NCI-H1694 treated with DMSO at 0.1 percent for 48 hours (cell line): ENCODE measurements at places on chromosomes 2 and 18.

- DNase-seq, result no peak
Measured at GRCh38 chr18:77017355-77017754, 115.2 kb downstream of the MBP start.

DNA sequence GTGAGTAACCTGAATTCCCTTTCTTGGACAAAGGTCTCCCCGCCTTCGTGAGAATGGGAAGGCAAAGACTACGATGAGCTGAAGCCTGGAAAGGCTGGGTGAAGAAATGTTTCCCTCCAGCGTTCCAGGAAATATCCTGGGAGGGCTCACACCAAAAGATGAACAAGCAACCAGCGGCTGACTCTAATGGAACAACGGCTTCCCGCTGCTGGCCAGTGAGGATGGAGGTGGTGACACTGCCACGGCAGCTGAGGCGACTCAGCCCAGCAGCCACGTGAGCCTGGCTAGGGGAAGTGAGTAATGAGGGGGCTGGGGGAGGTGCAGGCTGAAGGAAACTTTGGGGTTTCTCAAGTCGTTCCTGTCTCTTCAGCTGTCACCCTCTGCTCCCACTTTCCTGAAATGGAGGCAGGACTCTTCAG, 105.0 kb upstream of the SMAD7 start:
- no peak for DNase-seq

GRCh38 chr2:74602586-74603281, 45.4 kb downstream of the M1AP start:
- no peak for DNase-seq

- DNase-seq, result no peak
Measured at GRCh38 chr2:45856391-45857274, 205.2 kb downstream of the PRKCE start.

DNA sequence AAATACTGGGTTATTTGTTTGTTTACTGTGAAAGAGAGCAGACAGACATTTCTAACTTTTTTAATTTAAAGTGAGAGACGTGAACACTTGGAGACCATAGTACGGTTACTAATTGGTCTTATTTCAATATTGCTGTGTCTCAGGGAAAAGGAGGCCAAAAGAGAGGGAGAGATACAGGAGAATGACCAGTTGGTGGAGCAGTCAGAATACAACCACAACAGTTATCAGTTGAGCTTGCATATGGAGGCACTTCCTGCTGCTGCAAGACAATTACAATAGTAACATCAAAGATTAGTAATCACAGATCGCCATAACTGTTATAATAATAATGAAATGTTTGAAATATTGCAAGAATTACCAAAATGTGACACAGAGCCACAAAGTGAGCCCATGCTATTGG, 58.2 kb downstream of the TWSG1 start:
- no peak for DNase-seq

GRCh38 chr18:21315741-21316197, 73.7 kb downstream of the GREB1L start:
- DNase-seq, result no peak

DNA sequence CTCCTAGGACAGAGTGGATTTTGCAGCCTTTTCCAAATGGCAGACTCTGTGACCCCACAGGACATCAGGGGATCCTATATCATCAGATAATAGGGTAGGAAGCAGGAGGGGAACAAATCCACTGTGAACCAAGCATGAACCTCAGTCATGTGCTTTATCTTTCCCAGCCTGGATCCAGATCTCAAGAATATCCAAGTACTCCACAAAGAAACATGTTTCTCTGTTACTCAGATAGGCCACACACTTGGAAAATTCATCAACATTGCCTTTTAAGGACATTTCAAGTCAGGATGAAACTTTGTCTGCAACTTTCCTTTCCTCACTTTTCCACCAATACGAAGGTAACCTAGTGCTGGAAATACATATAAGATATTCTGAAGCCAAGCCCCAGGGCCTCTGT, 85.8 kb downstream of the RDH14 start:
- DNase-seq, result no peak

DNA sequence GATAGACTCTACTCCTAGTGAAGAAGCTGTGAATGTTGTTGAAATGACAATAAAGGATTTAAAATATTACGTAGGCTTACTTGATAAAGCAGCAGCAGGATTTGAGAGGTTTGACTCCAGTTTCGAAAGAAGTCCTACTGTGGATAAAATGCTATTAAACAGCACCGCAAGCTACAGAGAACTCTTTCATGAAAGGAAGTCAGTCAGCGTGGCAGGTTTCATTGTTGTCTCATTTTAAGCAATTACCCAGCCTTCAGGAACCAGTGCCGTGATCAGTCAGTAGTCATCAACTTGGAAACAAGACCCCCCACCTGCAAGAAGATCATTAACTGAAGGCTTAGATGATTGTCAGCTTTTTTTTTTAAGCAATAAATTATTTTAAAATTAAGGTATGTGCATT, 14.0 kb downstream of the USP14 start:
- no peak for DNase-seq

DNA sequence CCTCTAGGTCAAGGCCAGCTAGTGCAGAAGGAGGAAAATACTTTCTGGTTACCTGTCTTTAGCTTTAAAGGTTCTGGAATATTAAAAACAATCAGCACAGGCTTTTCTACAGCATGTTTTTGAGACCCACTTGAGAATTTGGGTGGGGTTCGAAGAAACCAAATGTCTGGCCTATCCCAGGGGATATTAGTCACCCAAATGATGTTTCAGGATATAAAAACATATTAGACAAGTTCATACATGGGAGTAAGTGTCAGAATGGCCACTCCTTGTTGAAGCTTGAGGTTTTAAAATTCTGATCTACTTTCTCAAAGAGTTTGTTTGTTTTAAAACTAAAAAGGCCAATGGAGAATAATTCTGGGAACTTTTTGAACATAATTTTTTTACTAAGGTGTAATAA, 158.6 kb upstream of the DLX2 start:
- DNase-seq, result no peak

GRCh38 chr18:51716277-51716676, 518.8 kb upstream of the MEX3C start:
- no peak for DNase-seq

DNA sequence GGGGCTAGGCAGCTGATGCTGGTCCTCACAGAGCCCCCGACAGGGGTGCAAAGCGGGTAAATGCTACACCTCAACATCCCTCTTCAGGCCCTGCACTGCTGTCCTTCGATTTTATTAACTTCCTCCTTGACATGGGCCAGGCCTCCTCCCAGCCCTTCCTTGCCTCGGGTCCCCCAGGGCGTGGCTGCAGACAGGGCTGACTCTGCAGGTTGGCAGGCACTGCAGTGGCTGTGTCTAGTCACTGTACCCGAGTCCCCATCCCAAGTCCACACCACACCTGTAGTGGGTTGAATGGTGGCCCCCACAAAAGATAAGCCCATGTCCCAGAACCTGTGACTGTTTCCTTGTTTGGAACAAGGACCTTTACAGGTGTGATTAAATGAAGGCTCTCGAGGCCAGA, 140.2 kb downstream of the TWIST2 start:
- DNase-seq, result no peak

GRCh38 chr2:198314559-198315153, 510.3 kb downstream of the PLCL1 start:
- peak; percentile 84 for DNase-seq
